ENCODE measurements at places on chromosomes 6 and 20.
A peak's percentile ranks its signal among the peaks of the same experiment; 100 is the strongest.

DNA sequence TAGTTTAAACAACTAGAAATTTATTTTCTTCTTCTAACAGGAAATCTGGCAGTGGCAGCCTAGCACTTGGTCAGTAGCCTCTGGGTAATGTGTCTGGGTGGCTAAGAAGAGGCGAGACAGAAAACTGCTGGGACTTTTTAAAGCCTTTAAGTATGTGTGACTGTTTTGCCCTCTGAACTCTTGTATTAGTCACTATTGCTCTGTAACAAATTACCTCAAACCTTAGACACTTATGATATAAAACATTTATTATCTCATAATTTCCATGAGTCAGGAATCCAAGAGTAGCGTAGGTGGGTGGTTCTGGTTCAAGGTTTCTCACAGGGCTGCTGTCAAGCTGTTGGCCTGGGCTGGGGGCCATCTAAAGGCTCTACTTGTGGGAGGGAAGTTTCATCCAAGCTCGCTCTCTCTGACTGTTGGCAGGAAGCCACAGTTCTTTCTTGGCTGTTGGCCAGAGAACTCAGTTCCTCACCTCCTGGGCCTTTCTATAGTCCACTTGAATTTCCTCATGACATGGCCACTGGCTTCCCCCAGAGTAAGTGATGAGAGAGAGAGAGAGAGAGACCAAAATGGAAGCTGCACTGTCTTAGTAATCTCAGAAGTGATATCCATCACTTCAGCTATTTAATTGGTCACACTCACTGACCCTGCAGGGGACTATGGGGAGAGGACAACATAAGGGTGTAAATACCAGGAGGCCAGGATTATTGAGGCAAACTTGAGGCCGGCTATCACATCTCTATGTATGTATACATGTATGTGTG, 17.4 kb upstream of the TBC1D22B start:
- peak; percentile 14 for DNase-seq

GRCh38 chr6:34235307-34236130, 1.2 kb upstream of the HMGA1 start:
- DNase-seq, result no peak

GRCh38 chr20:21390768-21391167, 6.6 kb downstream of the NKX2-4 start:
- no peak for DNase-seq

- no peak for DNase-seq
Observed at GRCh38 chr6:149278997-149279396, 38.5 kb upstream of the TAB2 start.

GRCh38 chr6:143586557-143586956, 75.0 kb upstream of the FUCA2 start:
- no peak for DNase-seq

- no peak for DNase-seq
Observed at GRCh38 chr6:31792761-31793171, 2.8 kb downstream of the VARS1 start.

GRCh38 chr6:112049996-112050395, 3.9 kb upstream of the CCN6 start:
- DNase-seq, result no peak

DNA sequence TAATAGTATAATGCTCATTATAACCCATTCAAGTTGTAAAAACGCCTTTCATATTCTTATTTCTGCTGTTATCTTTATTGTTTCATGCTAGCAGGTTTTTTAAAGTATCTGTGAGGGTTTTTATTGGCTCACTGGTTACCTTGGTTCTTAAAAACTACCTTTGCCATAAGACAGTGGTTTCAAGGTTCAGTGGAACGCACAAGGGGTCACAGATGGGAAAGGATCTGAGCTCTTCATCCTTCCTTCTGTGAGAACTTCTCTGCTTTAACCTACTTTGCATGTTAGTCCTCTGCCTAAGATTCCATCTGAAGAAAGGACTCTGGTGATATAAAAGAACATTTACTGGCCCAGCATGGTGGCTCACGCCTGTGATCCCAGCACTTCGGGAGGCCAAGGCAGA, 492.6 kb downstream of the CD83 start:
- DNase-seq, result no peak

All from stimulated activated CD8-positive, alpha-beta memory T cell treated with anti-CD3 and anti-CD28 coated beads, Interleukin-4, amount 100 ng/mL, for 1 hour (primary cell).